ENCODE measurements at places on chromosomes 11 and 22. TPM values are rescaled to one million over a fixed set of nuclear protein-coding genes. Genes with fewer than 3 reads are reported as not detected.

Gene RAG1
- 0.12 TPM for total RNA-seq

Gene OR10A2
- not detected for total RNA-seq

Gene SCGB1D4
- not detected for total RNA-seq

Gene PRDM11
- 1.0 TPM for total RNA-seq

Gene OR51E2
- total RNA-seq = not detected

Gene EIF3D
- 407 TPM for total RNA-seq

Gene SAA2
- not detected for total RNA-seq

Gene TRIM48
- not detected for total RNA-seq

Gene ZNF215
- total RNA-seq = 3.3 TPM

Gene FGF3
- total RNA-seq = not detected

Gene LDHA
- total RNA-seq = 1,096 TPM

Gene MPPED2
- not detected for total RNA-seq

Gene FOLR3
- not detected for total RNA-seq

Gene UBQLNL
- not detected for total RNA-seq

Gene NRGN
- total RNA-seq = not detected

All from NCI-H460 (cell line).